ENCODE measurements at places on chromosomes 1 and 21. TPM values are rescaled to one million over a fixed set of nuclear protein-coding genes. Genes with fewer than 3 reads are reported as not detected.

CR1L gene
- total RNA-seq, result 0.15 TPM

DNA sequence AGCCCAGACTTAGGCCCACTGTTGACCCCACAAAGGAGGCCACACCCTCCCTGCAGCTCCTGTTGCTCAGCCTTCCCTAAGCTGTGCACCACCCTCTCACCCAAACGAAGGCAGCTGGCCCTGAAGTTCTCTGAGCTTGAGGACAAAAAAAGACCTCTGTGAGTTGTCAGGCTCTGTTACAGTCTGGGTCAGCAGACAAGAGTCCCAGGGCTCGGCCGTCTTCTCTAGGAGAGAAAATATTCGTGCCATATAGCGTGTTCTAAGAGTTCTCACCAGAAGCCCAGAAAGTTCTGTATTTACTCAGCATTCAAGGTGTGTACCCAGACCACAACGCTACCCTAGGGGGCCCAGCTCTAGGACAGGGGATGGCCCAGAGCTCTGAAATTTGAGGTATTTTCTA is 25.5 kb upstream of the LYST start:
- no peak for DNase-seq

DNA sequence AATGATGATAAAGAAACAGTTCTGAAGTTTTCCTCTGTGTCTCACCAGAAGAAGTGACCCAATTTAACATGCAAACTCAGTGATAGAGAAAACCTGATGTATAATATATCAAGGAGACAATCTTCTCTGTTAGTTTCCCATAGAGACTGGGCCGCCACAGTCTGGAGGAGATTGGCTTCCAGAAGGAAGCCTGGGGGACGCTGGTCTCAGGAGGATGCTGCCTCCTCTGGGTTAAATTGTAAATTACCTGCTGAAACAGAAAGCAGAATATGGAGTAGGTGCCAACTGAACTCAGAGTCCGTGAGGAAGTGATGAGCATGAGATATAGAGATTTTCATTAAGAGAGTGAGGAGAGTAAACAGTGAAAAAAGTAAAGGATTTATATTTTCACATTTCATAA is 15.8 kb downstream of the OR14I1 start:
- no peak for DNase-seq

USP25 gene
- total RNA-seq, result 33.6 TPM

PRKAA2 gene
- 1.6 TPM for total RNA-seq

ZDHHC18 gene
- 24.4 TPM for total RNA-seq

TNNI3K gene
- 0.49 TPM for total RNA-seq

DNA sequence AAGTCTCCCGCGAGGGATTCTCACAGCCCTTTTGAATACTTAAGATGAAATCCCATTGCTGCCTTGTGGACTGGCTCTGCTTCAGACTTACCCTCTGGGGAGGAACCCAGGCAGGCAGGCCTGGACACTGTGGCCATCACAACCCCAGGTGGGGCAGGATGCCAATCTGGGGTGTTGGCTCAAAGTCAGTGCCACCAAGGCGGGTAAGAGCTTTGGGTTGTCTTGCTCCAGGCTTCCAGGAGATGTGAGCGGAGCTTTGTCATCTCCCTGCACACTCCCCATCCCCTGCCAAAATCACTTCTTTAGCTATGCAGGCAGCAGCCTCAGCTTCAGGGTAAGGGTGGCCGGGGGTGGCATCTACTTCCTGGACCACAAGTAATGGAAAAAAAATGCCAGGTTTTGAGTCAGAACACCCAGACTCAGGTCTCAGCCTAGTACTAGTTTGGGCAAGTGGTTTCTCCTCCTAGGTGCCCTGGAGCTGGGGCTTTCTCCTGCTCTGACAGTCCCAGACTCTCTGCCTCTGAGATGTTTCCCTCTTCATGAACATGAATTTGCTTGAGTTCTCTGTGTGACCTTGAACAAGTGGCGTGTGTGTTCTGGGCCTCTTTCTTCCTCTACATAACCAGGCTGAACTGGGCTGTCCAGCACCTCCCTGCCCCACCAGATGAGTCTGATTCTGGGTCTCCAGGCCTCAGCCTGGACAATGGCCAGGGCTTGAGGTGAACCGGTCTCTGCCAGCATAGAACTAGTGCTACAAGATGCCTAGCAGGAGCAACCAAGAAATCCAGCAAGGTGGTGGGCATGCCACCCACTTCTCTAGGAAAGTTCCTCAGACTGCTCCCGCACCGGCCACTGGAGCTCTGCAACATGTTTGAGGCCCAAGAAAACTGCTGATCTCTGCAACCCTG is 65.4 kb downstream of the VWA5B1 start:
- no peak for DNase-seq

SLAMF8 gene
- total RNA-seq, result not detected

LAX1 gene
- total RNA-seq, result 0.12 TPM

- DNase-seq, result peak; percentile 56
These were observed 119.7 kb downstream of the ZNF326 start for GRCh38 chr1:90114521-90115141.

- no peak for DNase-seq
These were observed 29.4 kb upstream of the MX1 start for GRCh38 chr21:41396558-41397075.

DNA sequence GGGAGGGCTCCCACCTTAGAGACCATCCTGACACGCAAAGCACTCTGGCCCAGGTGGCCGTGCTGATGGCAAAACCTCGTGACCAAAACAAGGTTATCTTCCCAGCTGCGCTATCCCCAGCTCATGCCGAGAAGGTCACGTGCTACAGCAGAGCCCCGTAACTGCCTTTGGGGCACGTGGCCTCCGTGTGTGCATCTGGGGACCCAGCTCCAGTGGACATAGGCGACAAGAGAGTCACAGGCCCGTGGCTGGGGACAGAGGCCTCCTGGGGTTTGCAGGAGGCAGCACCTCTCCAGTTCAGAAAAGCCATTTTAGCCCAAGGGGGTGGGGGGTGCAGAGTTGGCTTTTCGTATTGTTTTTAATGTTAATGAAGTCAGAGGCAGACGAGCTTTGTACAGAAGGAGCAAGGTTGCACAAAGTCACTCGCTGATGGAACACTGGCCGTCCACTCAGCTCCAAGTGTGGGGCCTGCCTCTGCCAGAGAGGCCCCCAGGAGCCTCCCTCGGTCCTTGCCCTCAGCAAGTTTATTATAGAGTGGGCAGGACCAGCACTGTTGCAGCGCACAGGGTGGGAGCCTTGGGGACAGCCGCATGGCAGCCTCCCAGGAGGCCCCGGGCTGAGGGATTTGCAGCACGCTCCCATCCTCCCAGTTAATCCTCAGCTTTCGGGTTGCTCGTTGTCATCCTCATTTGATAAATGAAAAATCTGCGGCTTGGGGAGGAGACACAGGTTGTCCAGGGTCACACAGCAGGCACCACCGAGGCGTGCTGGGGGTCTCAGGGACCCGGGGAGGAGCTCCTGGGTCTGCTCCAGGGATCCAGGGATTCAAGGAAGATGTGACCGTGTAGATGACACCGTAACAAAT is 8.0 kb upstream of the PDE9A start:
- no peak for DNase-seq

DNA sequence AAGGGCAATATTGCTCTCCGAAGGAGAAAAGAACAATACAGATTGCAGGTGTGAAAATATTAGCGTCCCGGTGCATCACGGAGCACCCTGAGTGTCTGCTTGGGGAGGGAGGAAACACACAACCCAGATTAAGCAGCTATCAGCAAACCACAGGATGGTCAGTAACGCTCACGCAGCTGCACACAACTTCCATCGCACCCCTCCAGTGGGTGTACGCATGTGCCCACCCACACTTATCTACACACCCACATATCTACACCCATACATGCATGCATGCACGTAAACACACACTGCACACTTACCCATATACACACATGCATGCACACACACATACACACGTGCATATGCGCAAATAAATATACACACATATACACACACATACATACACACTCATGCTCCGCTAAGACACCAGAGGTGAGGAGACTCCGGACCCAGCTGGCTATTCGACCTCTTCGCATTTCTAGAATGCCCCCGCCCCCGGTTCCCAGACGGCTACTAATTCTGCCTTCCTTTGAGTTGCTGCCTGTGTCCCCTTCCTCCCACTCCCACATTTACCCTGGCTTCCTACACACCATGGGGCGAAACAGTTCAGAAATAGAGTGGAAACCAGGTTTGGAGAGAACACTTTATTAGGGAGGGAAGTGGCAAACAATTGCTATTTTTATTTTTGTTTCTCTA is 26.2 kb downstream of the ITPKB start:
- no peak for DNase-seq

DNA sequence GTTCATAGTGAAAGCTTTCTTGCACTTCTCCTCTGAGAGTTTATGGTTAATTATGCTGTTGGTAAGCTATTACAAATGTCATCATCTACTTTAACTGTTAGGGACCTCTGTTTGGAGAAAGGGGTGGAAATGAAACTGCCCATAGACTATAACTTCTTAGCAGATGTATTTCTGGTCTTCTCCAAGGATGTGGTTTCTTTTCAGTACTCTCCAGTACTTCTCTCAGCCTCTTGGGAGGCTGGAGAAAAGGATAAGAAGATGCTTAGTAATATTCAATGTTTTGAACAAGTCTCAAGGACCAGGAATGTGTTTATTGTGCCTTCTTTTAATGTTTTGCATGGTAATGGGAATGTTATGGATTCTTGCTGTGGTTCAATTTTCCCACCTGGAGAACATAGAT is 60.4 kb downstream of the LAMC2 start:
- no peak for DNase-seq

PKP1 gene
- 0.07 TPM for total RNA-seq

- no peak for DNase-seq
These were observed 24.5 kb upstream of the SLC26A9 start for GRCh38 chr1:205967554-205968335.

GRCh38 chr1:171484760-171485374 is 463 bp upstream of the PRRC2C start:
- DNase-seq, result no peak

GRCh38 chr1:173280899-173281660 is 73.9 kb upstream of the TNFSF4 start:
- no peak for DNase-seq

GRCh38 chr1:58862728-58863385 is 79.0 kb upstream of the JUN start:
- no peak for DNase-seq

DNA sequence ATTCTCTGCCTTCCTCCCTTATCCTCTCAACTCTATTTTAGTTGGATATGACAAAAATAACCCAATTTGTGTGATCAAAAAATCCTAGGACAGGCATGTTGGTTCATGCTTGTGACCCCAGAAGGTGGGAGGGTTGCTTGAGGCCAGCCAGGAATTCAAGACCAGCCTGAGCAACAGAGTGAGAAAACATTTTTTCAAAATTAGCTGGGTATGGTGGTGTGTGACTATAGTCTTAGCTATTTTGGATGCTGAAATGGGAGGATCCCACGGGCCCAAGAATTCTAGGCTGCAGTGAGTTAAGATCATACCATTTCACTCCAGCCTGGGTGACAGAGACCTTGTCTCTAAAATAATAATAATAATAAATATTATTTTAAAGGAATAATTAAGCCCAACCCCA is 1383.1 kb upstream of the ADGRL2 start:
- no peak for DNase-seq

Measured in HCT116 (cell line).